Activated CD8-positive, alpha-beta memory T cell treated with anti-CD3 and anti-CD28 coated beads for 36 hours (primary cell): ENCODE measurements at places on chromosomes 2 and 18. TPM values are rescaled to one million over a fixed set of nuclear protein-coding genes. Genes with fewer than 3 reads are reported as not detected.

KCNG2 gene
- not detected for total RNA-seq

SPDYA gene
- 0.99 TPM for total RNA-seq

C2orf80 gene
- total RNA-seq = not detected

CCDC68 gene
- not detected for total RNA-seq

STARD6 gene
- 0.23 TPM for total RNA-seq

MATN3 gene
- not detected for total RNA-seq

SCYGR4 gene
- total RNA-seq = not detected
